ENCODE measurements at places on chromosomes 2 and 18.

DNA sequence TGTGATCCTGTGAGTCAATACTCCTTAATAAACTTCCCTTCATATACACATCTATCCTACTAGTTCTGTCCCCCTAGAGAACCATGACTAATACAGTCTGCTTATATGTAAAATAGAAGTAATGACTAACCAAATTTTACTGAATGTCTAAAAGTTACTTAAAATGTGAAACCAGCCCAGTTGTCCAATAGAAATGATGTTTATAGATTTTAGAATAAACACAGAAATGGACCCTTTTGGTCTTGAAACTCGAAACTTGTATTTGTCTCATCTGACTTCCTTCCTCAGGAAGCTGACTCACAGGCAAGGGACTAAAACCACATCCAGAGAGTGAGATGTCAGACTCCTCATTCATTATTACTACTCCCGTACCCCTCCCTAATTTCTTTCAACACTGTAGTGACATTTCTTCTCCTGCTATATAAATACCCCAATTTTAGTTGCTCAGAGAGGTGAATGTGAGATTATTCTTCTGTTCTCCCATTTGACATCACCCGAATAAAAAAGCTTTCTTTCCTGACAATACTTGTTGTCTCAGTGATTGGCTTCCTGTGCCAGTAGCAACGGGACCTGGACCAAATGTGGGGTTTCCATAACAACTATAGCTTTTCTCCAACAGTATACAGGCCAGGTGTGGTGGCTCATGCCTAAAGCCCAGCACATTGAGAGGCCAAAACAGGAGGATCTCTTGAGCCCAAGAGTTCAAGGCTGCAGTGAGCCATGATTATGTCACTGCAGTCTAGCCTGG is 486.0 kb downstream of the ERBB4 start:
- no peak for DNase-seq

GRCh38 chr2:208501206-208501605 is 94.6 kb downstream of the PTH2R start:
- DNase-seq = peak; percentile 46

DNA sequence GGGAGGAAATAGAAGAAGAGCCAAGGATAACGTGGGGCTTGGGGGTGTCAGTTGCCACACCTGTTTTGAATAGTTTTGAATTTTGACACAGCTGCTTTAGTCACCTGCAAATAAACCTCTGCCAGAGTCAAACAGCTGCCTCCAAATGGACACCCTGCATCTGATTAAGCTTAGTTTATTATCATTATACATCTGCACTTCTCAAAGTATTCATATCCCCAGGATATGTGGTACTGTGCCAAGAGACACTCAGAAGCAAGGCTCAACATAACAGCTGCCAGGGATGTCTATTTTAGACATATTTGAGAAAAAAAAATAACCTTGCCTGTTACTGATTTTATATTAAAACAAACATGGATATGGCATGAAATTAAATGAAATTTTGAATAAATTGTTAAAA is 122.5 kb upstream of the WDR75 start:
- no peak for DNase-seq

DNA sequence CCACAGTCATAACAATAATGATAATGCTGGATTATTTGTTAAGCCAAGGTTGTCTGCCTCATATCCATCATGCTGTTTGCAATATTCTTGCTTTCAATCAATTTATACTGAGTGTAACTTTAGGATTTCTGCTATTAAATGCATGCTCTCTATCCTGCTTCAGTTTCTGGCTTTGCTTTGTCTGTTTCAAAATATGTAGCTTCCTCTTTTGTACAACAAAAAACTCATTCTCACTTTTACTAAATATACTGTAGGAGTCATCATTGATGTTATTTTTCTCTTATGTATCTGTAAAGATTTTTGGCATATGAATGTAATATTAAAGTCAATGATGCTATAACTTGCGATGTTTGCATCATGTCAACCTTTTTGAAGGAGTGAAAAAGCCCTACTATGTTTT is 149.3 kb downstream of the GPD2 start:
- no peak for DNase-seq

DNA sequence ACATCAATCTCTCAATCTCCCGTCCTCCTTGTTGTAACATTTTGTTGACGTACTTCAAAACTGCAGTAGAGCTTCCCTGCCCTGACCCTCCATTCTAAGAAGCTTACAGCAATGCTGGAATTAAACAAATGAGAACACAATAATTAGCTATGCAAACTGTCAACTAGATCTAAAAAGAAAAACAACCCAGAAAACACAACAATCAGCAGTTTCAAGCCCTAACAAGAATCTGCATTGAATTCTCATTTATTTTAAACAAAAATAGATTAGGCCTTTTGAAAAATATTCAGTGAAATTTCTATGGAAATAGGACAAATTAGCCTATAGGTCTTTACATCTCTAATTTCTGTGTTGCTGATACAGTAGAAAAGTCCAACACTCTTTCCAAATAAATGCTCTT is 807.0 kb upstream of the FSHR start:
- DNase-seq = no peak

DNA sequence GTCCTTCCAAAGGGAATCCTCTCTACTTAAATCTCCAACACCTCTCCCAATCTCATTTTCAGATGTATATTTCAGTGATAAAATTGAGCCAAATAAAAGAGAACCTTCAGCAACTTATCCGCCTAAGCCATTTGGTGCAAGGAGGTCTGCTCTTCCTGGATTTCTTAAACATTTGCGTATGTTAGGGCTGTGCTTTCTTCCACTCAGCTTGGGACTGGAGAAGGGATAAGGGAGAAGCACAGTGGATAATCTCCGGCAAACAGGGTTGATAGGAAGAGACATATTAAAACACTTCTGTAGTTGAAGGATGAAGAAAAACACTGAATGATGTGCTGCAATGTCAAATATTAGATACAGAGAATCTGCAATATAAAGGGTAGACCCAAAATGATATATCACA is 796.2 kb downstream of the KCNJ3 start:
- DNase-seq = no peak

DNA sequence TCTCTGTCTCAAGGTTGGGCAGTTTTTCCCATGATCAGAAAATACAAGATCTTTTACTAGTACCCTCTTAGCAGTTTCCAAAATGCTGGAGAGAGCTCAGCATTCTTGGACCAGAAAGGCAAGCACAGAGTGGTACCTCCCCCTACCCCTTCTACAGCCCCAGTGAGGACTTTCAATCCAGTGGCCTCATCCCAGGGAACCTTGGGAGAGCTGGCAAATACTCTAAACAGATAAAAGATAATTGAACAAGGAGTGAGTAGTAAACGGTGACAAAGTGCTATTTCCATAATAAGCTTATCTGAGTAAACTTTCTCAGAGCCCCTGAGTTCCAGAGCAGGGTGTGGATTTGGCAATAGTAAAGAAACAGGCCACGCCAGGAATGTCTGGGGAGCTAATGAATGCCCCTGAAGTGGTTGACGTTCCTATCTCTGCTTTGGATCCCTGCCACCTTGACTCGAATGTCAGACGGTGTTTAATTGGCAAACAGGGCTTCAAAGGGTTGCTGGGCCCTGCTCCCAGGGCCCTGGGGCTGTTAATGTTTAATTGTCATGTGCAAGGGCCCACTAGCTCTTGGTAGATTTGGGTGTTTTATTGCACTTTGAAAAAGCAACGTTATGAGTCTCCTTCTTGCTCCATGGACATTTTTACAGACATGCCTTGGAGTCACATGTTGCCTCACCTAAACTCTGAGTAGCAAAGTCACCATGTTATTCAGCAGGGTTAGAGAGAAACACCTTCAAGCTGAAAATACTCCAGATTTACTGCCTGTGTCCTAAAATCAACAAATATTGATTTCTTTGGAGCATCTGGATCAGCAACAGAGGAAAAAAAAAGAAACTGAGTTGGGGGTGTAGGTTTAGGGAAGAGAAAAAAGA is 239.9 kb downstream of the CYRIA start:
- DNase-seq = peak; percentile 2

DNA sequence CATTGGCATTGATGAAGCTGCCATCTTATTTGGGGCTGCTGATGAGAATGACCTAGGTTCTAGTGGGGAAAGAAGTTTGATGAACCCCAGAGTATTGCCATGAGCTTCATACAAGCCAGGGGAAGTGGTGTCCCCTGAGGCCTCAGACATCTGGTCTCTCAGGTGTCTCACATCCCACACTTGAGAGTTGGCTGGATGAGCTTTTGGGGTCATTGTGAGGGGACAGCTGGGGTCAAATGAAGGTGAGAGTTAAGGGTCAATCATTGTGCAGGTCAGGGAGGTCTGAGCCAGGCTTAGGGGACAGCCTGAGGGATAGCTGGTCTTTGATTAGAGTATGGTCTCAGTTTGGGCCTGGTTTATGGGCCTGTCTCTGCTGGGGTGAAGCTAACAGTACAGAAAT is 336.5 kb downstream of the CYP26B1 start:
- DNase-seq = no peak

GRCh38 chr18:23134780-23135549 is at the start of gene CABLES1:
Gene CABLES1 (plus strand): TSS chr18:23135485. CDS start chr18:23135763, 278 bp downstream.
- DNase-seq = peak; percentile 39

DNA sequence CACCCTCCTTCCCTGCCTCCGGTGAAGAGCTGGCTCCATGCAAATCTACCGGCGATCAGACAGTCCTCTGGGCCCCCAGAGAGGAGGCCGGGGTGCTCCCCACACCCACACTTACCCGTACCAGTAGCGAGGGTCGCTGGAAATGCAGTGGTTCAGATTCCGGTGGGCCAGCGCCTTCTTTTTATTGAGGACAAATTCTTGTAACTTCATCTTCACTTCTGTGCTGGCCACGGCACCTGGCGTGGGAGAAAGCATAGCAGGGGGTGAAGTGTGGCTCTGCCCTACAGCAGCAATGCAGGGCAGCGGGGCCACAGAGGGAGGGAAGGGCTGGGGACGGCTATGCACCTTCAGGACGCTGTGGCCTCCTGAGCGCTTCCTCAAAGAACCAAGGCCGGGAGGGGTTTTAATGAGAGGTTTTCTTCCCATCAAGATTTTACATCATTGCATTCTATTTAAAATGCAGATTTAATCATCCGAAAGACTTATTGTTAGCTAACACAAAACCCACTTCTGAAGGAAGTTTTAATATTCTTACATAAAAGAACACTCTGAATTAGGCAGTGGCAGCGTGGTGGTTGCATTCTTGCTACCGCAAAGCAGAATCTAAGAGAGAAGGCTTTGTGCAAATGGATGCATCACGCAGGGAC is 237.0 kb downstream of the HDAC4 start:
- no peak for DNase-seq

DNA sequence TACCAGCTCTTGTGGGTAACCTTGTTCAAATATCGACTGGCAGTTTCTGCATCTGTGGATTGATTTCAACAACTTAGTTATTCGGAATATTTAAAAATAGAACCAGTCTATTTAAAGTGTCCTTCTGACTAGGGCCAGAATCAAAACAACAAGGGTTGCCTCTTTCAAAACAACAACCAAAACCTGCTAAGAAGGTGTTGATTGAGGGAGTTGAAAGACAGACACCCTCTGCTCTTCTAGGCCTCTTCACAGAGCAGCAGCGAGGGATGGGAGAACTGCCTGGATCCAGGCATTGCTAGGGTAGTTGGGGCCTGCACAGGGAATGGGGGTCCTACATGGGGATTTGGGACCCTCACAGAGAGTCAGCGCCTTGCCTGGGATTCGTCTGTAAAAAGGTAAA is 19.8 kb downstream of the TTR start:
- no peak for DNase-seq

GRCh38 chr2:8189316-8189715 is 492.5 kb upstream of the ID2 start:
- no peak for DNase-seq

- no peak for DNase-seq
Observed at GRCh38 chr2:95307036-95307435, 9.9 kb downstream of the KCNIP3 start.

DNA sequence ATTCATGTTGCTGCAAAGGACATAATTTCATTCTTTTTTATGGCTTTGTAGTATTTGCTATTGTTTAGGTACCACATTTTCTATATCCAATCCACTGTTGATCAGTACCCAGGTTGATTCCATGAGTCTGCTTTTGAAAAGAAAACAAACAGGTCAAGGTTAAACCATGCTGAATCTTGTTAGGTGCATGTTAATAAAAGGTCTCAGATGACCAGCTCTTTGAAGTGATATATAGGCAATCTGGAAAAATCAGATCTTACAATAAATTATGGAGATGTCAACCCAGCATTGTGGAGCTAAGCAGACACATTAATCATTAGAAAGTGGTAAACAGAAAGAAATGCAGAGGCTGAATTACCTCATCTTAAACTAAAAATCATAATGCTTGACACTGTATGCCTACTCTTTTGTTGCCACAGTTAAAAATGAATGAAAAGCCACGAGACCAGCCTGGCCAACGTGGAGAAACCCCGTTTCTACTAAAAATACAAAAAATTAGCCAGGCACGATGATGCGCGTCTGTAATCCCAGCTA is 246.0 kb downstream of the CTNNA2 start:
- DNase-seq = no peak

- DNase-seq = no peak
Observed at GRCh38 chr18:71760541-71760940, 783.6 kb downstream of the CBLN2 start.

- no peak for DNase-seq
Observed at GRCh38 chr2:98448441-98449145, 3.9 kb downstream of the INPP4A start.

DNA sequence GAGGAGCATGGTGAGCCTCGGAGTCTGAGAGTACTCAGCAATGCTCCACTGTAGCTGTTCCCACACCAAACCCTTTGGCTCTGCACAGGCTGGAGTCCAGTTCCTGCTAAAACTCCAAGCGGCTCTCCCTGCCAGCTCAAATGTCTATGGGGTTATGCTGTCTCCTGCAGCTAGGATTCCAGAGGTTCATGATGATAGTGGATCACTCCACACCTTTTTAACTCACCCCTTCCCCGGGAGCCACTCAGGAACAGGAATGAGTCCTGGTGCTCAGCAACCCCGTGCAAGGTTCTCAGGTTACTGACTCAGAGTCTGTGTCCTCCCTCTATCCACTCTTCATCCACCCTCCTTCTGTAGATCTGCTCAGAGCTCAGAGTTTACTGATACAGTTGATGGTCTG is 410.0 kb downstream of the CDH19 start:
- no peak for DNase-seq

GRCh38 chr2:5479265-5479928 is 212.8 kb upstream of the SOX11 start:
- DNase-seq = no peak

DNA sequence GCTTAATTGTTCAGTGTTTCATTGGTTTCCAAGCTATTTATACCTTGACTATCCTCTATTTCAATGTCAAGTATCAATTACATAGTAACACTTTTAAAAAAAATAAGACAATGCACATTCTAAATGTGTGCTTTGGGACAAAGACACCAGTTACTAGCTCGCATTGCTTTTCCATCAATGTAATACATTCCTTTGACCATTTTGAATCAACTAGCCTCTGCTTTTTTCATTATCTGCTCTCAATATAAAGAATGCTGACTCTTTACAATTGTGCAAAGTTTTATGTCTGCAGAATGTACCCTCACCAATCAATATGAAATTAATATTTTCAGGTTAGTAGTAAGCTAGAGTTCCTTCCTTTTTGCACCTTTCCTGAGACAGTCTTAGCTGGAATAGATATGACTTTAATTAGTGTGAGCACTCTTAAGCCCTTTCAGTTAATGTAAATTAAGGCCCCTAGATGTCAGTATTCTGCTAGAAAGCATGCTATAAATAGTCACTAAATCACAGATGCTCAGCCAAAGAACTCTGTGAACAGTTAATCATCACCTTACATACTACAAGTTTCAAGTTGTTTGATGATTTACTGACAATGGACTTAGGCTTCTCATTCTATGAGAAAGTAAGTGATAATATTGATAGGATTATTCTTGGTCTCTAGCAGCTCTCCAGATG is 413.6 kb downstream of the PTH2R start:
- no peak for DNase-seq

GRCh38 chr18:13989199-13989598 is 73.9 kb upstream of the MC2R start:
- no peak for DNase-seq

Measured in SHP77 (cell line).